Mucosa of descending colon (tissue), 3 donors: ENCODE measurements at places on chromosomes 11 and 22. TPM values are rescaled to one million over a fixed set of nuclear protein-coding genes. Genes with fewer than 3 reads are reported as not detected.

DNA sequence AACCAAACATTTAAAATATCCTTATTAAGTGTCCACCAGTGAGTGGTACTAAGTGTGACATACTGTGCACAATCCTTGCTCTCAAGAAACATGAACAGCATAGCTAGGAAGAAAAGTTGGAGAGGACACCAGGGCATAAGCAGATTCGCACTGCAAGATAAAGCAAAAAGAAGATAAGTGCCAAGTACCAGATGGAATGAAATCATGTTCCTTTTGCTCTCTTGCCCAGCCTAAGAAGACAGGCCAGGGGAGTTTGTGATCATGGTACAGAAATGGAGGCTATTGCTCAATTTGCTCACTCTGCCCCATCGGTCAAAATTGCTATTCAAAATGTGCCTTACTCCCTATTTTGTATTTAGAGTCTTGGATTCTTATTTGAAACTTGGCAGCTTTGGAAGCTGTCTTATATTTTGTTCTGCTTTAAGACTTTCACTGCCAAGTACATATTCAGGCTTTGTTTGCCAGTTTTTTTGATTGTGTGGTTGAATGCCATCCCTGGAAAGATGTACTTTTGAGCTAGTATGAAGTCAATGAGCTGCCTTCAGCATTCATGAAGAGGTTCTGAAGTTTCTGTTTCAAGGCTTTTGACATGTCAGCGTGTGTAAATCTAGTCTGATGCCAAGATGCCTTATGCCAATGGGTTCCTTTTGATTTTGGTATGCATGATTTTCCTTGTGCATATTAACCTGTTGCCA lies 90.3 kb downstream of the PAX6 start:
- no peak for DNase-seq

- DNase-seq, result no peak
Observed at GRCh38 chr11:103792981-103793468, 243.4 kb upstream of the DDI1 start.

- DNase-seq, result peak; percentile 39
Observed at GRCh38 chr11:30346068-30346688, 23.3 kb downstream of the ARL14EP start.

DNA sequence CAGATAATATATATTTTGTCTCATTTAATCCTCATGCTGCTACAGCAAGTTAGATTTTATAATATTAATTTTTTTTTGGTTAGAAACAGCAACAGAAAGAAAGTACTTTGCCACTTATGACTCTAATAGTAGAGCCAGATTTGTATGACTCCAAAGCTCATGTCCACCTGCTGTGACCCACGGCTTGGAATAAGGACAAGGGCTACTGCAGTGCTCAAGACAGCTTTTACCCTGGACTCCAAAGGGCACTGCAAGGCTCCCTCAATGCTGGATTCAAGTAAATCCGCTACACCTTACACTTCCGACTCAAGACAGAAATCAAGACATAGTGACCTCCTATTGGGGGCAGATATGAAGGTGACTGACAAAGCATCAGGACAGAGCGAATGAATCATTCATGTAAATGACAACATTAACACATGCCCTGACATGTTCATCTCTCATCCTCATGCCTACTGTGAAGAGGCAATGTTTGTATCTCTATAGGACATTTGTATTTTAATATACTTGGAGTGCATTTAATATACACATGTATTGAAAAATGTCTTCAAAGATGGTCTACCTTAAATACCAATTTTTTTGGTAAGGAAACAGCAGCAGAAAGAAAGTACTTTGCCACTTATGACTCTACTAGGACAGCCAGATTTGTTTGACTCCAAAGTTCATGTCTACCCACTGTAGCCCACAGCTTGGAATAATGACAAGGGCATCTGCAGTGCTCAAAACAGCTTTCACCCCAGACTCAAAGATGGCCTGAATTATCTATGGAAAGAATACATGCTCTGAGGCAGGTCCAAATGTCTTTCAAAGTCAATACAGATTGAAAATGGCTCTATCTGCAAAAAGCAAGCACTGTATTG lies 375.6 kb upstream of the CCDC90B start:
- no peak for DNase-seq

The SCN4B gene
- 2.6 TPM for total RNA-seq

The SLC3A2 gene
- total RNA-seq, result 124 TPM

The MYRF gene
- total RNA-seq, result 7.8 TPM

The SLC6A5 gene
- total RNA-seq, result not detected
